ENCODE measurements at places on chromosomes 2 and 18. TPM values are rescaled to one million over a fixed set of nuclear protein-coding genes. Genes with fewer than 3 reads are reported as not detected.
A peak's percentile ranks its signal among the peaks of the same experiment; 100 is the strongest.

The MYL1 gene
- not detected for total RNA-seq

- no peak for DNase-seq
Observed at GRCh38 chr2:44596537-44597320, 235.0 kb downstream of the CAMKMT start.

DNA sequence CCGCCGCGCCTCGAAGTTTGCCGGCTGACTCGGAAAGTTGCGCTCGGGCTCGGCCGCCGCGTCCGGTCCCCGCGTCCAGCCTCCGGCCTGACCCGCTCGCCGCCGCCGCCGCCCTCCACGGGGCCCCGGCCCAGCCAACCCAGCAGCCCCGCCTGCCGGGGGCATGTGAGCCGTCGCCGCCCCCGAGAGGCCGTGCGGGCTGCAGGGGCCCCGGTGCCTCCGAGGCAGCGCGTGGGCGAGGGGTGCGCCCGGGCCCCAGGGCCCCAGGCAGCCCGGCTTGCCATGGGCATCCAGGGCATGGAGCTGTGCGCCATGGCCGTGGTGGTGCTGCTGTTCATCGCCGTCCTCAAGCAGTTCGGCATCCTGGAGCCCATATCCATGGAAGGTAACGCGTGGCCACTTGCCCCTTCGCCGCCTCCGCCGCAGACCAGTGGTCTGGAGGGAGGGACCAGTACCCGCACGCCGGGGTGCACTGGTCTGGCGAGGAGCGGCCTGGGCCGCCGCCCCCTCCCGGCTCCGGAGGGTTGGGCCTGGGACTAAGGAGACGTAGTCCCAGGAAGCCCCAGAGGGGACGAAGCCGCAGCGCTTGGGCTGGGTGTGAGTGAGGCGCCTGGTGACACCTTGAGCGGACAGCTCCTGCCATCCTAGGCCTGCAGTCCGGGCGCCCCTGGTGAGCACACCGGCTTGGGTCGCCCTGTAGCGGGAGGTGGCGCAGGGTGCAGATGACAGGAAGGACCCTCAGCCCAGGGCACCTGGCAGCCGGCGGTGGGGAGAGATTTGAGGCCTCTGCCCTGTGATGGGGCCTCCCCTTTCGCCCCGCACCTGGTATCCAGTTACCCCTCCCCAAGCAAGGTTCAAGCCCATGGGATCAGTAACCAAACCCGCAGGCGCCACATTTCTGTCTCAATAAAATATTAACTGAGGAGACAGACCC is 49.9 kb downstream of the KCNIP3 start:
- DNase-seq: peak; percentile 44

DNA sequence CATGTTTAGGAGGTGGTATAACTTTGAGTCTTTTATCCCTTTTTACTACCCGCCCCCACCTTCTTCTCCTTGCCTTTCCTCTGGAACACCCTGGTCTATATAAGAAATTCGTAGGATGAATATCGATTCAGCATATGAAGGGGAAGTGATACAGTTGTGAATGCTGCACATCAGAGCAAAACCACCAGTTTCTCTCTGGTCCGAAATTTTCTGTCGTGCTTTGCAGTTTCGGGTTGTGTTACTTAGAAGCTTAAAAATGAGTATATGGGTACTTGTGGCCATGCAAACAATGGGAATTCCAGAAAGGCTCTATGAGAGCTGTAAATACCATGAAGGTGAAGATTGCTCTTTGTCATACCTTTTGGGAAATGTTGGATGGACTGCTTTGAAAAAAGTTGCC is 60.6 kb downstream of the DAW1 start:
- no peak for DNase-seq

GRCh38 chr2:121390082-121390692 is 105.2 kb upstream of the TFCP2L1 start:
- DNase-seq: no peak

The DOK6 gene
- total RNA-seq: 11.2 TPM

The SLC1A4 gene
- 21.1 TPM for total RNA-seq

- no peak for DNase-seq
Observed at GRCh38 chr2:119181391-119181790, 22.8 kb upstream of the C1QL2 start.

DNA sequence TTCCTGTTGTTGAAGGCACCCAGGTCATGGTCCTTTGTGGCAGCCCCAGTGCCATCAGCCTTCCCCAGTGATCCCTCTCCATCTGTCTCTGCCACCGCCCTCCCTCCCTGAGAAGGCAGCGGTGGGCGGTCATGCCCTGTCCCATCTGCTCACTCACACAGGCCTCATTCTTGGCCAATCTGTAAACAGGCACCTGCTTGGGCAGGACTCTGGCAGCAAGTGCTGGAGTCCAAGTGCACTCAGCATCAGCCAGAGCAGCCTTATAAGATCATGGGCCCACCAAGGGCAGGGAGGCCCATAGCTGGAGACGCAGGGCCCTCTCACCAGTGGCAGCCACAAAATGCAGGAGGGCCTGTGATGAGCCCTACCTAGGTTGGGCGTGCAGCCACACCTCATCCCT is 140.9 kb downstream of the TWIST2 start:
- DNase-seq: no peak

- peak; percentile 17 for DNase-seq
Observed at GRCh38 chr2:113157897-113158753, 15.6 kb upstream of the PSD4 start.

The PARD6G gene
- 3.4 TPM for total RNA-seq

GRCh38 chr18:12361770-12362378 is 15.2 kb downstream of the AFG3L2 start:
- no peak for DNase-seq

DNA sequence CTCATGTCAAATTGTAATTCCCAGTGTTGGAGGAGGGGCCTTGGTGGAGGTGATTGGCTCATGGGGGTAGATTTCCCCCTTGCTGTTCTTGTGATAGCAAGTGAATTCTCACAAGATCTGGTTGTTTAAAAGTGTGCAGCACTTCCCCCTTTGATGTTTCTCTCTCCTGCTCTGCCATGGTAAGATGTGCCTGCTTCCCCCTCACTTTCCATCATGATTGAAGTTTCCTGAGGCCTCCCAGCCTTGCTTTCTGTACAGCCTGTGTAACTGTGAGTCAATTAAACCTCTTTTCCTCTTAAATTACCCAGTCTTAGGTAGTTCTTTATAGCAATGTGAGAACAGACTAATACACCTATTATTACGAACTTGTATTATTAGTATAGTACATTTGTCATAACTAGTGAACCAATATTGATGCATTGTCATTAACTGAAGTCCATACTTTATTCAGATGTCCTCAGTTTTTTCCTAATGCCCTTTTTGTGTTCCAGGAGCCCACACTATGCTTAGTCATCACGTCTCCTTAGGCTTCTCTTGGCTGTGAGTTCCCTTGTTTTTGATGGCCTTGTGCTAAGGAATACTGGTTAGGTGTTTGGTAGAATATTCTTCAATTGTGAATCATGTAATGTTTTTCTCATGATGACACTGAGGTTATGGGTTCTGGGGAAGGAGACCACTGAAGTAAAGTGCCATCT is 4.5 kb upstream of the MAP3K2 start:
- DNase-seq: no peak

DNA sequence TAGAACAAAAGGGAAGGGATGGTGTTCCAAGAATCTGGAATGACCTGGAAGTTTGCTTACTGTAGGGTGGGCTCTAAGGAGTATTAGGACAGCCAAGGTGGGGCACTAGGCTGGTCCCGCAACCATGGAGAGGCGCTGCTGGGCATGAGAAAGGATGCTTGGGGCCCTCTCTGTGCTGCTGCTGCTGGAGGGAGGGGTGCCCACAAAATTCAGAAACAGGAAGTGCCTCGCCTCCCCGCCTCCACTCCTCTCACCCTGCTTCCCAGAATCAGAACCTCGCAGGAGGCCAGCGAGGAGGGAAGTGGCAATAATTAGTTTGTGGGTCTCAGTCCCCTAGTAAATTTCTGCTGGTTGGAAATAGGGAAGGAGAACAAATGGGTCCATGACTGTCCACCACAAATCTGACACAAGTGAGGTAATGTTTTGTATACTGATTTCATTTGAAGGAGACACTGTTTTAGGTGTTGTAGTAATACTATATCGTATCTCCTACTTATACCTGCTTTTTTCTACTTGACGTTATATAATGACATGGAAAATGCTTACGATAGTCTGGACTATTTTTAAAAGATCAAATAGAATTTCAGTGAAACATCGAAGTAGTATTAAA is 7.9 kb upstream of the PDCL3 start:
- DNase-seq: no peak

- DNase-seq: no peak
Observed at GRCh38 chr18:10814336-10814735, 288.5 kb downstream of the NAPG start.

The AQP12A gene
- not detected for total RNA-seq

DNA sequence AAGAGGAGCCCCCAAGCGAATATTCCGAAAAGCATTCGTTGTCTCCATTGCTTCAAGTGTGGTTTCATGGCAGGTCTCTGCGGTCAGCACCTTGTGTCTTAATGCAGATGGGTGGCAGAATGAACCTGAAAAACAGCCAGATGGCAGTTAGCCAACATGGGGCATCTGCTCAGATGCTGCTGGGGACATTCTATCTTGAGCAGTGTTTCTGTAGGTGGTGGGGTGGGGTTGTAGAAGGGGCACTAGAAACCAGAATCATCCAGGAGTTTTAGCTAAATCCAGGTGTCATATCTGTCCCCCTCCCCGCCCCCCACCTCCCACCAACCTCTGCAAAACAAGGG is 42.1 kb downstream of the ST6GAL2 start:
- no peak for DNase-seq

The MYO5B gene
- total RNA-seq: 8.8 TPM

The PDCD1 gene
- total RNA-seq: not detected

DNA sequence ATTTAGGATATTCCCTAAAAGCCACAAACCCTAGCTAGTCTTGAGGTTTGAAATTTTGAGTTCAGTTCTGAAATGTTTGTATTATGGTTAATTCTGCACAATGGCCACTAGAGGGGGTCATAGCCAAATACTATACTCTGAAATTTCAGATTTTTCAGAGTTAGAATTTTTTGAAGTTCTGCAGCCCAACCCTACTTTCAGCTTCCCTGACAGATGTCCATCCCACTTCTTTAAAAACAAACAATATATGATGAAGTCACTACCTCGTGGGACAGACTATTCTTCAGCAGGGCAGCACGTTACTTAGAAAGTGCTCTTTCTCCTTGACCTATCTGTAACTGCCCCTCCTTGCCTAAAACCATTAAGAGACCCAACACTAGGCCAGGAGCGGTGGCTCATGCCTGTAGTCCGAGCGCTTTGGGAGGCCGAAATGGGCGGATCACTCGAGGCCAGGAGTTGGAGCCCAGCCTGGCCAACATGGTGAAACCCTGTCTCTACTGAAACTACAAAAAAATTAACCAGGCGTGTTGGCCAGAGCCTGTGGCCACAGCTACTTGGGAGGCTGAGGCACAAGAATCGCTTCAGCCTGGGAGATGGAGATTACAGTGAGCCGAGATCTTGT is 48.2 kb upstream of the PAPOLG start:
- no peak for DNase-seq

DNA sequence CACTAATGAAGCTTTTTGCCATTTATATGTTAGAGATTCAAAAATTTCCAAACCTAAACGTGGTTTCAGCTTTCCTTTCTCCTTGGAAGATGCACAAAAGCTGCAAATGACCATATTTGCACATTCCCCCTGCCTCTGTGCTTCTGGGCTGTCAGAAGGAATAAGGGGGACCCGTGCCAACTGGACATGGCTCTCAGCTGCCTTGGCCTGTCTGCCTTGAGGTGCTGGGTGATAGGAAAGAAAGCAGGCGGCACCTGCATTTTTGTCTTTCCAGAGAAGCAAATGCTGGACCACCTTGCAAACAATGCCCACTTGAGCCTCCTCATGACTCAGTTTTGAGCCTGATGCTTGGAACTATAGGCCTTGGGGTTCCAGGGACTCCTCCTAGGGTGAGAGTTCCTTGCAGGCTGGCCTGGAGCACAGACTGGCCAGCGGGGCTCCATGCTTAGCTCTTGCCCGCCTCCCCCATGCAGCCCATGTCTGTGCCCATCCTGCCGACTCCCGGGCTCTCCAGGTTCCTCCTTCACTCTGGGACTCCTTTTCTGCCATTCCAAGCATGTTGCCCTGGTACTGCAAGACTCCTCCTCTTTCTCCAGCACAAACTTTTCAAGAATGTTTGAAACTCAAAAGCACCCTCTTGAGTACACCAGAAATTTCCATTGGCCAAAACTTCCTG is 109.0 kb upstream of the EPAS1 start:
- DNase-seq: no peak

DNA sequence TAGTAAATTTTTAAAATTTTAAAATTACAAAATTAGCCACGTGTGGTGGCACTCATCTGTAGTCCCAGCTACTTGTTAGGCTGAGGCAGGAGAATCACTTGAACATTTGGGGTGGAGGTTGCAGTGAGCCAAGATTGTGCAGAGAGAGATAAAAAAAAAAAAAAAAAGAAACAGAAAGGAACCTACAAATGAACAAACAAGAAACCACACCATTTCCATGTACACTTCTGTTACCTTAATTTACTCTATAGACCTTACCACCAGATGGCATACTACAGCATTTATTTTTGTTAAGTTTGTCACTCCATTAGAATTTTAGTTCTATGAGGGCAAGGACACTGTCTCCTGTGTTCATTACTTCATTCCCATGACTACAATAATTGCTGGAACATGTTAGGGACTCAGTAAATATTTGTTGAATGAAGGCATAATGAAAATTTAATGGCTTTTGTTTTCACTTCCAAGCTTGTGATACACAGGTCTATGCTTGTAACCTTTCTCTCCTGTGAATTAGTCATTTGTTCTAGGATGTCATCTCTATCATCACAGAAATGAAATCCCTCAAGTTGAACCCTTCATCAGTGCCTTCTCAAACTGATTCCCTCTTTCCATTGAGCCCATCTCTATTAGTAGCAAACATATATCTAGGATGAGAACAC is 76.0 kb downstream of the ARHGAP15 start:
- DNase-seq: no peak

The SNED1 gene
- total RNA-seq: 5.1 TPM

GRCh38 chr2:79512442-79513401 is at the start of gene CTNNA2:
Gene CTNNA2 (plus strand): TSS chr2:79513051.
- DNase-seq: peak; percentile 60

The SEPTIN10 gene
- 46.9 TPM for total RNA-seq

DNA sequence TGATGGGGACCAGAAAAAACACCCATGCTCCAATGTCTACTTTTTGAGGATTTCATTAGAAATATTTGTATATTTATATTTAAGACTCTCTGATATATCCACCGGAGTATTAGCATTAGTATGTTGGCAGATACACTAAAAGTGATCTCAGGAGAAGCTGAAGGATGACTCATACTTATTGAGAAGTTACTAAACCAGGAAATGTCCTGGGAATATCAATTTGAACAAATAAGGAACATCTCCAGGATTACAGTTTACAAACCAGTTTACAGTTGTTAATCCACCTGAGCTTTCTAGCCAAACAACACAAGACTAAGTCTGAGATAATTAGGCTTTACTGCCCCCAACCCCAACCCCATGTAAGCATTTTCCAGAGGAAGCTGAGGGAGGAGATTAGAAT is 16.1 kb upstream of the DPP4 start:
- DNase-seq: no peak

All from MG63 (cell line).